ENCODE measurements at places on chromosomes 1 and 21.

DNA sequence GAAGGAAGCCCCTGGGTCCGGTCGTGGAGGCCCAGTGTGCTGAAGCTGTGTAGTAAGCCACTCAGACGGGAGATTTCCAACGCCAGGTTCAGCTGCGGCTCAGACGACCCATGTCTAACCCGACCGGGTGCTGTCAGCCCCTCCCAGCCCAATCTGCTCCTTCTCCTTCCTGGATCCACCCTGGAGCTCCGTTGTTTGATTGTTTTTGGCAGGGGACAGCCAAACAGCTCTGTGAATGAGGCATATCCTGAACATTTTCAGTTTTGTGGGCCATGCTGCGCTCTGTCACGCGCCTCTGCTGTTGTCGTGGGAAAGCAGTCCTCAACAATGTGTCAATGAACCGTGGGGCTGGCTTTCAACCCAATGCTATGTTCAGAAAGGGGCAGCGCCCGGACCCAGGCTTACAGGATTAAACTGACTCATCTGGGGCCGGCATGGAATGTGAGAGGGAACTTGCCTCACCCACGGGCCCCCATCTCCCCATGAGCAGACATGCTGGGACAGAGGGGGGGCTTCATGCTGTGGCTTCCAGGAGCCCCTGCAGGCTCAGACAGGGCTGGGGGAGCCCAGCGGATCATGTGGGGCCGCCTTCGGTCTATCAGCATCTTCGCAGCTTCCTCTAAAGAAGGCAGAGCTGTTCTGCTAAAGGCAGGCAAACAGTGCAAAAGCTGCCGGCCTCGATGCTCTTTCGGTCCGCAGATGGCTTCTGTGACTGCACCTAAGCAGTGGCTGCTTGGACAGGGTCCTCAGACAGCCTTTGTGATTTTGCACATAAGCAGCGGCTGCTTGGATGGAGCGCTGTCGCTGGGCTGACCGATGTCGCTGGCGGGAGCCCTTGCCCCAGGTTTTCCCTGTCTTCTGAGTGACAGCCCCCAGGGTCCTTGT lies 101.7 kb downstream of the RIPK4 start:
- DNase-seq: no peak

DNA sequence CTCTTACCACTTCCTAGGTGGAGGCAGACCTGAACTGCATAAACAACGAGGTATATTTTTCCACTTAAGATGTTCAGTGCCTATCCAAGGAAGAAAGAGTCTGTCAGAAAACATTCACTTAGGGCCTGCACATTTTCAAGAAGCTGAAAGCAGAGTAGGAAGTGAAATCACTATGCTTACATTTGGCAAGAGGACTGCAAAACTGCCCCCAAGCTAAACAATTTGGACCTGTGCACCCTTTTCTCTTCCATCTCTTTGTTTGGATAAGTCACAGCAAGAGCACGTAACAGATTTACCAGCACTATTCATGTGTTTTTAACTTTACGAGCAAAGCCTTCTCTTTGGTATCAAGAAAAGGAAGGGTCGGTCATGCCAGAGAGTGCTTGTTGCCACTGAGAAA lies 13.2 kb upstream of the BEND5 start:
- DNase-seq: no peak

GRCh38 chr1:201261771-201262547 lies 21.3 kb upstream of the PKP1 start:
- no peak for DNase-seq

DNA sequence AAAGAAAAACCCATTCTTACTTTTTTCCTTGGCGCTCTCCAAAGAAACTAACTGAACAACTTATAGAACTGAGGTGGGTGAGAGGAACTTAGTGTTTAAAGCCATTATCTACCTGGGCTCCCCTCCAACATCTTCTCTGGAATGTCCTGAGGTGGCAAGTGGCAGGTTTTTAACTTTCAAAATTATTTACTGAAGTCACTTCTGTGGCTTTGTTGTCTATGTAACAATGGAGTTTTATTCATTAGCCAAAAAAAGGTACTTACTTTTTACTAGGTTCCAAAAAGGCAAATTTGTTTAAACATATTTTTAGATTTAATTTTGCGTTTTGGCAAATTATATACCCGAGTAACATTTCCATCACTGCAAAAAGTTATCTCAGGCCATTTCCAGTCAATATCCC lies 2.4 kb downstream of the ENO1 start:
- DNase-seq: no peak

DNA sequence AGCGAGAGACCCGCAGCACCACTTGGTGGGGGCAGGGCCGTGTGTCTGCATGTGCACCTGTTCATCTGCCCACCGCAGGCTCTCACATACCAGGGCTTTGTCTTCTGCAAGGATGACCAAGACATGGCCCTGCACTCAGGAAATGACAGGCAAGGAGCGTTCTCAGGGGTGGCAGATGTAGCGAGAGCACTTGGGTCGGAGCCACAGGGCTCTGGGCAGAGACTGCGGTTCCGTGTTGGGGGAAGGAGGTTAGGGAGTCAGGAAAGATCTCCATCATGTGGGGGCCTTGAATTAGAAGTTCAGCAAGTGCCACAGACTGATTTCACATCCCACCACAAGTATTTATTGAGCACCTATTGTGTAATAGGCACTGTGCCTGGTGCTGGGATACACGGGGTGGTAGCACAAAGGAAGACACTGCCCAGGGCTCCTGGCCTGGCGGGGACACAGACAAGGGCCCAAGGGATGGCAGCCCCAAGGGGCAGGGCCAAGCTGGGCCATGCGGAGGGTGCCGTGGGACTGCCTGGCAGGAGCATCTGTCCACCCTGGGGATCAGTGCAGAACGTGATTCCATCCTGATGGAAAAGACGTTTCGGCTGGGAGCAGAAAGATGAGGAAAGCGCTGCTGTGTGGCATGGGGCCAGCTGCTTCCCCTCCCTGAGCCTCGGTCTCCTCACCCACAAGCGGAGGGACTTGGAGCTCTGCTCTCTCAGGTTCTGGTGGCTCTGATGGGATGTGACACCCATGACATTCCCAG lies 11.4 kb upstream of the SPSB1 start:
- DNase-seq: no peak

DNA sequence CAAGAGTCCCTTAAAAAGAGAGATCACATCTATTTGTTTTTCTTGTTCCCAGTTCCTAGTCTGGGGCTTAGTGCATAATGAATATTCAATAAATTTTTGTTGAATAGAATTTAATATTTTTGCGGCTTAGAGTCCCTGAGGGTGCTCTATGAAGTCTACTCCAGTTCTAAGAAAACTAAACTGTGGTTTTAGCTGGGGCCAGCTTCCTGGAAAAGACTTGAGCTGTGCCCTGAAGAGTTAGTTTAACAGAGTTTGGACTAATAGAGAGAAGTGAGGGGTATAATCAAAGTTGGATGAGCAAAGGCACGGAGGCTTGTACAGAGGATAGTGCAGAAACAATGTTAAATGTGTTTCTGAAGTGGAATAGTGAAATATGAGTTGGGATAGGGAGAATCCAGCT lies 168.9 kb downstream of the FASLG start:
- no peak for DNase-seq

GRCh38 chr1:150557813-150558212 lies 8.6 kb downstream of the ADAMTSL4 start:
- DNase-seq: no peak

- DNase-seq: no peak
Measured at GRCh38 chr1:228469413-228470162, 17.6 kb upstream of the RNF187 start.

DNA sequence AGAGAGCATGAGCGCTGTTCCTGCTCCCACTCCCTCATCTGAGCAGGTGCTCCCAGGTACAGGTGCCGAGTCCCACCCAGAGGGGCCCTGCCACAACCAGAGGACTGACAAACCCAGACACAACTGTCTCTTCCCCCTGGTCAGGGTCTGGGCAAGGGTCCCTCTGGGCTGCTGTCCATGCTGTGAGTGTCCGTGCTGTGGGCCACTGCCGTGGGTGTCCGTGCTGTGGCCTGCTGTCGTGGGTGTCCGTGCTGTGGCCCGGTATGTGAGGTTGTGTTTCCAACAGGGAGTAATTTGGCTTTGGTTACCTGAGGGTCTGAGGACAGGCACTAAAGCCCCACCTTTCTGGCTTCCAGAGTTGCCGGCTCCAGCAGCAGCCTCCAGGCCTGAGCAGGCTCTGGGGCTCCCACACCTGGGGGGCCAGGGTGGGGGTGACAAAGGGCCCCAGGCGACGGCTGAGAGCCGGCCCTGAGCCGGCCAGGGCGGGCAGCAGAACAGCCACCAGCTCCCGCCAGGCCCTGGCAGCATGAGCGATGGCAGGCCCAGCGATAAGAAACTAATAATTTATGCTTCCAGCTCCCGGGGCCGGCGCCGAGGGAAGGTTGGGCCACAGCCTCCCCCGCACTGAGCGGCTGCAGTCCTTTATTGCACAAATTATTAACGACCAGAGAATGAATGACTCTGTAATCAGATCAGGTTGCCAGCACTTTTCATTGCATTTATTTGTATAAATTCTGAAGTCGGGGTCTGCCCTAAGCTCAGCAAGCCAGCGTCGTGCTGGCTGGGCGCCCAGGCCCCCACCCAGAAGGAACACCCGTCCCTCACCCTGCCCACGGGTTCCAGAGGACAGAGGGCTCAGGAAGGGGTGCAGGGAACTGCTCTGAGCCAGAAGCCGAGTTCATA lies 7.3 kb upstream of the SAMD11 start:
- DNase-seq: peak; percentile 39

DNA sequence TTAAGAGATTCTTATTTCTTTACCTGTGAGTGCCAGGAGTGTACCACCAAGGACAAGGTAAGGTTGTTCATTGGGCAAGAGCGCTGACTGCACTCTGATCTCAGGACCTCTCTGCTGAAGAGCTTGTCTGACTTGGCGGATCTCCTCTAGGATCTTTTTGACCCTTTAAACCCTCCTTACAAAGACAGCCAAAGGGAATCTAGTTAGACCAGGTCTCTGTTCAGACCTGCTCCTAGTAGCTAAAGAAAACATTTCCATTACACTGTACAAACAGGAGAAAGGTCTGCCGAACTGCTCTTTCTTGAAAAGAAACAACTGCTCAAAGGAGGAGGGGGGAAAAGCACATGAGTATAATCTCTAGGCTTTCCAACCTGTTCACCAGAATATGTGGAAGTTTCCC lies 49.3 kb downstream of the SMYD2 start:
- DNase-seq: no peak

DNA sequence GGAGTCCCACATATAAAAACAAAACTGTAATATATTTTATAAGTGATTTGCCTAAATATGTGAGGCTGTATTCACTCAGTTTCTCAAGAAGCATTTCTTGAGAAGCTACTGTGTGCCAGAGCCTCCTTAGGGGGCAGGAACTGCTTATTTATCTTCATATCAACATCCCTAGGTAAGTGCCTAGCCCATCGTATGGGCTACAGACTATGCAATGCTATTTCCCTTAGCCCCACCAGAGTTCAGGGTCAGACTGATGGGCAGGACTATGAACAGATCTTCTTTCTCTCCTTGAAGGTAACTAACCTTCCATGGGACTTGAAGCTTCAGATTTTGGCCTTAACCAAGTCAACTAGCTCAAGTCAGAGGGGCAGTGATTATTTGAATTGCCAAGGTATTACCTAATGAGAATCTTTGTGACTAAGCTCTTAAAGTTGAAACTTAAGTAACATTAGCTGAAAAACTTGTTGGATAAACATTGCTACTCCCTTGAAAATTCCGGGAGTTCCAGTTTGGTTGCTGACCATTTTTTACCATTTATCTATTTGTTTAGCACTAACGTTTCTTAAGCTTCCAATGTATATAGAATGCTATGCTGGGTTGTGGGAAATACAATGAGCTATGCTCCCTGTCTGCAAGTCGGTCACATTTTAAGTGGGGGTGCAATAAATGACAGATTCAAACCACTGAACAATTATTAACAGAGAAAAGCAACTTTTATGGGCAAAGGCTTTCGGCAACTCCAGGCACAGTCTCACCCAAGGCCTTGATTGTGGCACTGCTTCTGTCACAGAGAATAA lies 85.2 kb downstream of the GPR88 start:
- no peak for DNase-seq

- peak; percentile 100 for DNase-seq
Measured at GRCh38 chr1:39919545-39919944, 17.8 kb upstream of the MYCL start.

GRCh38 chr1:85884372-85885035 lies 176.3 kb upstream of the ZNHIT6 start:
- peak; percentile 36 for DNase-seq

- DNase-seq: no peak
Measured at GRCh38 chr1:244349103-244349531, 102.6 kb downstream of the ADSS2 start.

DNA sequence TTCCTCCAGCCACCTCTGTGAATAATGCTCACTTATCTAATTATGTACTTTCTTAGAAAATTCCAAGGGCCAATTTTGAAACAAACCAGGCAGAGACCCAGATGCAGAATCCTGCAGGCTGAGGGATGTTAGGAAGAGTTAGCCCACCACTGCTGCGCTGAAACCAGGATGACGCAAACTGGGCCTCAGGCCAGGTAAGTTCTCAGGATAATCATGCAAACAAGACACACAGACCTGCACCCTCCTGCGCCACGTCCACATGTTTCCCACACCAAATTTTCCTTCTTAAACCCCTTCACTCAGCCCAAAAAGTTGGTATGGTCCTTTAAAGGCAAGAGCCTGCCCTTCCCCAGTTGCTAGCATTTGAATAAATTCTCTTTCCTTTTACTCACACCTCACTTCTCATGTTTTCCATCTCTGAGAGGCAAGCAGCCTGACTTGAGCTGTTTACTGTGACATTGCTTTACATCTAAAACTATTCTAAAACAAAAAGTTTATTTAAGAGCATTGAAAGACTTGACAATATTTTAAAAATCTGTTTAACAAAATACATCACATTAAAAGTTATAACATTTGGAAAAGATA lies 887.1 kb downstream of the LRRIQ3 start:
- DNase-seq: no peak

DNA sequence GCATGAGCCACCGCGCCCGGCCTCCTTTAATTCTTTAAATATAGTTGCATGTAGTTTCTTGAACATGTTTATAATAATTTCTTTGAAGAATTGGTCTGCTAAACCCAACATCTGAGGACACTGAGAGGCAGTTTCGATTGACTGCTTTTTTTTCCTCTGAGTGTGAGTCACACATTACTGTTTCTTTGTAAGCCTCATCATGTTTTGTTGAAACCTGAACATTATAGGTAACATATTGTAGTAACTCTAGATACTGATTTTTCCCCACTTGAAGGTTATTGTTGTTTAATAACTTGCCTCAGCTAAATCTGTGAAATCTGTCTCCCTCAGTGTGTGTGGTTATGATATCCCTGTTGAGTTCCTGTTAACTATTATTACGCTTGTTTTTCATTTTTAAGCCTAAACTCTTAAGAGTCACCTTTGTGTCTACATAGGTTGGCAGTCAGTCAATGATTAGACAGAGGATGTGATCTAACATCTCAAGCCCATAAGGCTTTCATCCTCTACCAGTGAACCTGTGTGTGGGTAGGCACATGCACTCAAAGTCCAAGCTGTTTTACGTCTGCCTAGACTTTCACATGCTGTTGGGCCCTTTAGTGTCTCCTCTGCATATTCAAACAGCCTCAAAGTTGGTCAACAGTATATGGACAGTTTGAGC lies 155.5 kb downstream of the KCNH1 start:
- no peak for DNase-seq

DNA sequence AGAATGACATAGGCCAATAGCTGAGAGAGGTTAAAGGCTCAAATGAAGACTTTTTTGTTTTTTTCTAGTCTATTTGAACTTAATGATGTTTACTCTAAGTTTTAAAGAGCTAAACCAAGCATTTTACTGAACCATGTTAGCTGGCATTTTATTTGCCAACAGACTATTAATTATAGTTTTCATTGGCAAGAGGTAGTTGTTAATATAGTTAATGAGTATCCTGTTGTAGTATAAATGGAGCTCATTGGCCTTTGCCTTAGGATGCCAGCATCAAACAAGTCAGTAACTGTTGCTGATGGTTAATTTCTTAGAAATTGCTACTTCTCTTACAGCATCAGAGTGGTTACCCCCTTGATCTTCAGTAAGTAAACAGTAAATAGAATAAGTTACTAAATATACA lies 339.0 kb upstream of the B3GALT2 start:
- no peak for DNase-seq

All from COR-L47 (cell line).